ENCODE measurements at places on chromosomes 7 and 10.

DNA sequence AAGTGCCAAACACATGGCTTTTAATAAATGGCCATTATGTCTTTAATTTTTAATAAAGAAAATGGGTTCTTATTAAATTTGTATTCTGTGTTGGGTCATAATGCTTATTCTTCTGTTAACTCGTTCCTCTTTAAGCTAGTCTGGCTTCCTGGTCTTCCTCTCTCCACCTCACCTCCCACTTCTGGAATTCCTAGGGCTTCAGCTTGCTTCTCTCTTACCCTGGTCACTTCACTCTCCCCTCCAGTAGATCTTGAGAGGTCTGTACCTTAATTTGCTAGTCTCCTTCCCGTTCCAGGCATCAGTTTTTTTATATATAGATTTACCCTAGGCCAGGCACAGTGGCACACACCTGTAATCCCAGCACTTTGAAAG is 111.2 kb downstream of the RALA start:
- DNase-seq, result no peak

- no peak for DNase-seq
These were observed 28.2 kb downstream of the FKBP6 start for GRCh38 chr7:73356159-73356558.

GRCh38 chr7:43933902-43934560 is 7.8 kb downstream of the UBE2D4 start:
- no peak for DNase-seq

- DNase-seq, result no peak
These were observed 87.5 kb downstream of the GSAP start for GRCh38 chr7:77328669-77329068.

DNA sequence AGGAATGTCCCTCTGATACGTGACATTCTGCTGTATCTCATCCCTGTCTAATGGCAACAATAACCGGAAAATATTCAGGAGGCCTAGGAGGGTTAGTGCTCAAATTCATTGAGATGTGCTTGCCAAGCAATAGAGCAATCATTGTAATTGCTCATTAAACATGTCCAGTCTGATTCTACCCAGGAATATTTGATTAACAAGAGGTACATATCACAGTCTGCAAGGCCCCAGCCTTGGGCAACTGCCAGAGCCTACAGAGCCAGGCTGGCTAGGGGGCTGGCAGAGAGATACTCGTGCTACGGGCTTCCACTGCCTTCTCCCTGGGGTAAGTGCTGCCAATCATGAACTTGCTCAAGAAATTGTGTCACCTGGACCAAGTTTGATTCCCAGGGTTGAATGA is 99.1 kb downstream of the ALOX5 start:
- DNase-seq, result no peak

DNA sequence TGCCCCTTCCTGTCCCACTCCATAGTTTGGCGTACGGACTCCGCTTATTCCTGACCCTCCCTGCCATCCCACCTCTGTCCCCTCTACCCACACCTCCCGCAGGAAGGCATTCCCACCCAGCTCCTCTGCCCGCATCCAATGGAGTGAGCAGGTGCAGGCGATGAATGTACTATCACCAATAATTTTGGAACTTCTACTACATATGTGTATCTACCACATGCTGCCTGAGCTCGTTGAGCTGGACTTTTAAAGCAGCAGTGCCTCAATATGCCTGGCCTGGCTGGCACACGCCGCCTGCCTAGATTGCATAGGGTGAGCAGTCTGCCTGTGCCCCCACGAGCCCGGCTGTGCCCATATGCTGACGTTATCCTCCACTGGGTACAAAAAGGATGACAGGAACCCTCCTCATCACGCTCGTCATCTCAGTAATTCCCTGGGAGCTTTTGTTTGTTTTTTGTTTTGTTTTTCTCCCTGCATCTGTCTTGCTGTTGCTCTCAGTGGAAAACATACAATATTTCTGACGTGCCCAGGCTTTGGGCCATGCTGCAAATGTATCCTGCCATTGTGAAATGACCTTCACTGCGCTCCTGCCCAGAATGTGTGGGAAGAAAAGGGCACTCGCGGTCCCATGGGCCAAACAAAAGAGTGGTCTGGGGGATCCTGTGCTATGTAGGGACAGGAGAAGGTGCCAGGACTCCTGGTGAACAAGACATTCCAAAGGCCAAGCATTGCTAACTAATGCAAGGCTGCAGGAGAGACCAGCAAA is 302.8 kb downstream of the PTPRN2 start:
- DNase-seq, result no peak

- DNase-seq, result no peak
These were observed 613.1 kb downstream of the SUGCT start for GRCh38 chr7:40747856-40748255.

- no peak for DNase-seq
These were observed 110.9 kb downstream of the BAMBI start for GRCh38 chr10:28788252-28788651.

- peak; percentile 22 for DNase-seq
These were observed 143.3 kb upstream of the LRGUK start for GRCh38 chr7:133983685-133984419.

- DNase-seq, result no peak
These were observed 3.2 kb upstream of the RAB18 start for GRCh38 chr10:27500886-27501285.

- DNase-seq, result no peak
These were observed 238.9 kb downstream of the CAMK1D start for GRCh38 chr10:12588091-12588860.

- DNase-seq, result no peak
These were observed 145.8 kb upstream of the IMMP2L start for GRCh38 chr7:111708072-111708471.

- no peak for DNase-seq
These were observed 85.4 kb upstream of the CHCHD3 start for GRCh38 chr7:133167300-133167699.

Data from NCI-H1092 treated with DMSO at 0.1 percent for 48 hours (cell line).